ENCODE measurements at places on chromosomes 3 and 15.

- no peak for DNase-seq
Observed at GRCh38 chr15:63473999-63474809, 30.2 kb upstream of the USP3 start.

GRCh38 chr3:108004647-108005046, 86.2 kb downstream of the CD47 start:
- no peak for DNase-seq

DNA sequence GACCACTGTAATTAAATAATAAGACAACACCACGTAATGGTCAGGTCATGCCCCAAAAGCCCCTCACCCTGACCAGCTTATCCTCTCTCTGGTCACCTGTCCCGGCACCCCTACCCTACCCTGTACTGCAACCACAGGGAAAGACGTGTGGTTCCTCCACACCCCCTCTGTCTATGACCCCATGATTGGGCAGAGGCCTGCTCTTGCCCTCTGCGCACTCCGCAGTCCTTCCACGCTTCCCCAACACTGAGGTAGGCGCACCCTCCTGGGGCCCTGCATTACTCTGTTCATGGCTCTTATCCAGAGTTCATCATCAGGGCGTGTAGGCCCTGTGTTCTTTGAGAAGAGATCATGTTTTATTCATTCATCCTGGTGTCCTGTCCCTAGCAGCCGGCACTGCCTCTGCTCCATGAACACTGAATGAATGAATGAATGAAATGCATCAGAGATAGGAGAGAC, 33.8 kb downstream of the MGLL start:
- DNase-seq: no peak

- no peak for DNase-seq
Observed at GRCh38 chr15:61824291-61824690, 236.0 kb downstream of the VPS13C start.

GRCh38 chr15:71106802-71107500, 8.3 kb upstream of the THSD4 start:
- no peak for DNase-seq

DNA sequence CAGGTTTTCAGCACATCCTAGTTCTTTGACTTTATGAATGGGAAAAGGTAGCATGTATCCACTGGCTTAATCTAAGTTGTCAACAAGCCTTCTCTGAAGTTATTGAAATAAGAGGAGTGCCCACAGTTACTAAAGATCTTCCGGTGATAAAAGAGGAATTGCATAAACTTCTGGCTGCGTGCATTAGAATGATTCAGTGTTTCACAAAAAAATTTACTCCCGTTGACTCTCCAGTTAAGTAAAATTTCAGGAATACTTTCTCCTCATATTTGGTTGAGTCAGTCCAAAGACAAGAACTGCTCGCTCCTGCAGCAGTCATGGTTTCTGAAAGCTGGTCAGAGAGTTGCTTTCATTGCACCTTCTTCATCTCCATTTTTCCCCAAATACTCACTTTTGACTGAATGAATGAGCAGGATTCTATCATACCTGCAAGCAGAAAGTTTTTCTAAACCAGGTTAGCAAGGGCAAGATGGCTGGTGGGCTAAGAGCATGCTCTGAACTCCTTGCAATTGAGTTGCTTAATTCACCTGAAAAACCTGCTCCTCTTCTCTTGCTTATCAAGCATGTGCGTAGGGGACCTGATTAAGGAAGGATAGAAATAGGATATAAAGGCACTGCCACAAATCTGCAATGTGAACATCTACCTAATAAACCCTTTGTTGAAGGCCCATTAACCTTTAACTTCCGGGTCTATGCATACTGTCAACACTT, 64.2 kb upstream of the TIMP4 start:
- no peak for DNase-seq

DNA sequence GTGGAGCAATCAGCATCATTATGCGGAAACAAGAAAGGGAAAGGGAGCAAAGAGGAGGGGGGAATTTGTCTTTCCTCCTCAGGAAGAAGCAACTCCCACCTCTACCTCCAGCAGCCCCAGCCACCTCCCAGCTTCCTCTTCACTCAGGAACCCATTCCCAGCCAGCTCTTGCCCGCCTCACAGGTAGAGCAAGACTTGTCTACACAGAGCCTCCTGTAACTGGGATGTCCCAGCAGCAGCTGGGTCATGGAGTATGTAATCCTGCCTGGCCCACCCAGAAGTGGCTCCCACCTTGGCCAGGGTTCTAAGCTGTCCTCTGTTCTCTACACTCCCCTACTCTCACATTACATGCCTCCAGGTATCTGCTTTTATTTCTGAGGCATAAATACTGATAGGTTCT, 14.0 kb downstream of the IGDCC3 start:
- DNase-seq: no peak

DNA sequence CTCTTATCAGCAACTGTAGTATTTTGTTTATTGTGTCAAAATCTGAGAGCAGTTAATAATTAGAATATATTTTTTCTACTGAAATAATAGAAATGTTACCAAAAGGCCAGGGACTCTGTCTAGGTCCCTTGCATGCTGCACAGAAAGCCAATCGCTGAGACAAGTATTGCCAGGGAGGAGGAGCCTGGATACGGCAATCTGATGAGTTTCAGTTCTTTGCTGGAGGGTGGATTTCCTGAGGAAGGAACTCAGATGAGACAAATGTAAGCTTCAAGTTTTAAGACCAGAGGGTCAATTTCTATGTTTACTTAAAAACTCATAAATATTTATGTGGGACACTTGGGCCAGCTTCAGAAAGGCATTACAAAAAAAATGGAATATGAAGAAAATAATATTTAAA, 252.2 kb downstream of the GABRG3 start:
- no peak for DNase-seq

- peak; percentile 45 for DNase-seq
Observed at GRCh38 chr15:60673918-60674558, 195.1 kb upstream of the ICE2 start.

DNA sequence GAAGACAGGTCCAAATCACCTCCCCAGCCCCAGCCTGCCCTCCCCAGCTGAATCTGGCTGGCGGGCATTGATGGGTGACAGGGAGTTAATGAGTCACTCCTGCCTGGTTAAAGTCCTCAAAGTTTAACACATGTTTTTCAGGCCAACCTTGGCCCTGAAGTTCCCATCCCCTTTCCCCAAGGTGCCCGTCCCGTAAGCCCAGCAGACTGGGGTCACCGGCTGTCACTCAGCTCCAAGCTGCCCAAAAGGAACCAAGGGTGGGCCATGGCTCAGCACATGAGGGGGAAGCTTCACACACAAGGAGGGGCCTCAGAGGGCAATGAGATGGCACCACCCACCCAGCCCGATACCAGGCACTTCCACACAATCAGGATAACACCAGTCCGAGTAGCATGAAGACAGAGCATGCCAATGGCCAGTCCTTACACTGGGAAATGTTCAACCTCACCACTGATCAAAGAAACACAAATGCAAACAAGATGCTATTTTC, 10.2 kb upstream of the KLF15 start:
- peak; percentile 68 for DNase-seq

DNA sequence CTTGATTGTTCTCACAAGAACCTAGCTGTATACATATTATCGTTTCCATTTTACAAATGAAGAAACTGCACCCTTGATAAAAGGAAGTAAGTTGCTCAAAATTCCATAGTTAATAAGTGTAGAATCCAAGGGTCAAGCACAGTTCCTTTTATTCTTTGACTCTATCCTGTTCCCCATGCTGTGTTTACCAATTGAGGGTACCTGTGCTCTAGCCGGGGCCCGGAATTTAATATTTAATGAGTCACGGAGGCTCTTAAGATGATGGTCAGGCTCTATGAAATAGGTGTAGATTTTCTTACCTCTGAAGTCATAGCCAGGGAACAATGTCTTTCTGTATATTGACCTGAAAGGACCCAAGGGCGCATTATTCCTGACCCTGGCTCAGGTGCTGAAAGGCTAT, 65.2 kb downstream of the LPP start:
- no peak for DNase-seq

GRCh38 chr3:126167566-126167965, 12.8 kb downstream of the ALDH1L1 start:
- no peak for DNase-seq

DNA sequence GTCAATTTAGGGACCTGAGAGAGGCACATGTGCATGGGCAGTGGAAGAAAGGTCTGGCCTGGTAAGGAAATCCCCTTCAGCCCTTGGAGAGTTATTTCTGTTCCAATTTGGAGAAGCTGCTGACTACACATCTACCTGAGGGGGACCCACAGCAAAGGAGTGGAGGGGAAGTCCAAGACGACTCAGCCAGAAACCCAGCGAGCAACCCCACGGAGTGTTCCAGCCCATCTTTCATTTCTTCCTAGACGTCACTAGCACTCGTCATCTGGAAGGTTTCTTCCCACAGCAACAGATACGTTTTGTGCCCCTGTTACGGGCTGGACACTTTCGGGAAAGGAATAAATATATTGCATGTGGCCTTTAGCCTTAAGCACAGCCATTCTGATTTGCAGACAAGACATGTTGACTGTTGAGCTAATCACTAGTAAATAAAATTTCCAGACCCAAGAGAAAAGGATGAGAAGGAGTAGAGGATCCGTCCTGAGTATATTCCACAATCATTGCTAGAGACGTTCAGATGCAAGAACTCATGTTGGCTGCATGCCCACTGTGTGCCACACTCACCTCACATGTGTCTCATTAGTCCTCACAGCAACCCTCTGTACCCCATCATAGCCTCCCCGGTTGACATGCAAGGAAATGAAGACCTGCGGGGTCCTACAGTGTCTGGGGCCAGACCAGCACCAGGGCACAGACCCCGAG, 7.8 kb upstream of the FAM174B start:
- no peak for DNase-seq

- no peak for DNase-seq
Observed at GRCh38 chr15:66462627-66463026, 34.9 kb downstream of the SNAPC5 start.

GRCh38 chr15:25345943-25346342, 92.9 kb downstream of the UBE3A start:
- DNase-seq: no peak

GRCh38 chr3:107367353-107367752, 9.9 kb upstream of the CCDC54 start:
- DNase-seq: no peak
